ENCODE measurements at places on chromosomes 2 and 18. TPM values are rescaled to one million over a fixed set of nuclear protein-coding genes. Genes with fewer than 3 reads are reported as not detected.

DNA sequence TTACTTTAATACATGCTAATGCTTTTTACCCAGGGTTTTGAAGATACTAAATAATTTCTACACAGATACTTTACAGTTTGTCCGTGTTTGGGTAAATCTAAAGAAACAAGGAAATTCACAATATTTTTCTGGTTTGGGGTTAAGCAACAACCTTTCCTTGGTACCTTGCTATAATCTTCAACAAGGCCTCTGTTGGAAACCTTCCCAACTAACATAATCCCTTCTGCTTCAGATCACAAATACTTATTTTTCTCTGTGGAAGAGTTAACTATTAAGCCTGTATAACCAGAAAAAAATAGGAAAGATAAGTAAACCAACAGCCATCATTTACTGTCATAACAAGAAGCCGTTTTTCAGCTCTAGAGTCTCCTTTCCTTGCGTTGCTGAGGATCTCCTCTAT is 15.0 kb downstream of the FEZ2 start:
- no peak for DNase-seq

DNA sequence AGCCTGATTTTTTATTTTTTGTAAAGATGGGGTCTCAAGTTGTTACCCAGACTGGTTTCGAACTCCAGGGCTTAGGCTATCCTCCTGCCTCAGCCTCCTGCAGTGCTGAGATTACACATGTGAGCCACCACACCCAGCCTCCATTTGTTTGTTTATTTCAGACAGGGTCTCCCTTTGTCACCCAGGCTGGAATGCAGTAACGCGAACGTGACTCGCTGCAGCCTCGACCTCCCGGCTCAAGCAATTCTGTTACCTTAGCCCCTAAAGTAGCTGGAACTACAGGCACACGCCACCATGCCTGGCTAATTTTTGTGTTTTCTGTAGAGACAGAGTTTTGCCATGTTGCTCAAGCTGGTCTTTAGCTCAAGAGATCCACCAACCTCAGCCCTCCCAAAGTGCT is 27.2 kb downstream of the UBXN4 start:
- no peak for DNase-seq

- no peak for DNase-seq
Measured at GRCh38 chr2:150876251-150876950, 385.3 kb downstream of the RBM43 start.

GRCh38 chr2:59566739-59567138 is 986.7 kb downstream of the BCL11A start:
- DNase-seq, result no peak

DNA sequence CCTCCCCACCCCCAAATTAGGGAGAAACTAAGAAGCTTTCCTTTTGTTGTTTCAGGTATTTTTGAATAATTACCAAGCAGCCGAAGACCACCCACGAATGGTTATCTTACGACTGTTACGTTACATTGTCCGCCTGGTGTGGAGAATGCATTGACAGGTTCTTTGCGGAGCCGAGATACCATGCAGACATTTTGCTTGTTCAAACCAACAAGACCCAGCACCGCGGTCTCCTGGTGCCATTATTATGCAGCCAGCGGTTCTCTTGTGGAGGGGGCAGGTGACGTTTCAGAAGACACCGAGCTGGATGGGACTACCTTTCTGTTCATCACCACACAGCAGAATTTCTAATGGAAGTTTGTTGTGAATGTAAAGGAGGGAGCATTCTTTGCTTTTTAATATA is 43.4 kb downstream of the BCL2L11 start:
- DNase-seq, result no peak

Gene ATIC
- 29.3 TPM for total RNA-seq

Gene CRYGD
- total RNA-seq, result not detected

Gene POTEI
- not detected for total RNA-seq

Gene SERPINB12
- not detected for total RNA-seq

Gene GATA6
- 6.6 TPM for total RNA-seq

Gene UPP2
- total RNA-seq, result not detected

Gene RGPD3
- total RNA-seq, result 0.42 TPM

All from esophagus muscularis mucosa (tissue), 4 donors.